ENCODE measurements at places on chromosomes 11 and 22.

DNA sequence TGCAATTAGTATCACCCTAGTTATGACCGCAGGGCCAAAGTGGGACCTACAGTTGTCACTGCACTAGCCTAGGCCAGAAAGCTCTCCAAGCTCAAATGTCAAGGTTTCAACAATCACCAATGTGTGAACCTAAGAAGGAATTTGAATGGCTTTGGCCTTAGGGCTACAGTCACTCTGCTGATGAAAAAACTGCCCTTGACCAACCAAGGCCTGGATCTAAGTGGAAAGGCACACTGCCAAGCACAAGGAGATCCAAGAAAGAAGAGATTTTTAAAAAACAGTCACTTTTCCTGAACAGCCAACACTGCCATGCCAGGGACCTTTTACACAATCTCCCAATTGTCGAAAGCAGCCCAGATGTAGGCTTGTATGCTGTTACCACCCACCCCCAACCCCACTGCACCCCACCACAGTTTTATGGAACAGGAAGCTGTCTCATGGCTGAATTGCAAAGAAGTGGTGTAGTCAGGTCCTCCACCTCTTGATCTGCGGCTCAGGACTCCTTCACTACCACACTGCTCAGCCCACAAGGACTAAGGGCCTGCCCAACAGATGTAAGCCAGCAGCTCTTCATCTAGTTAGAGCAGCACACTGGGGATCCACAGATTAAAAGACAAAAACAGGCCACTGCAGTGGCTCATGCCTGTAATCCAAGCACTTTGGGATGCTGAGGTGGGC lies 32.9 kb downstream of the SMCO4 start:
- no peak for DNase-seq

GRCh38 chr11:124762105-124762623 lies at the start of gene ESAM:
TSS of gene ESAM (minus strand) at chr11:124762290. CDS start at chr11:124762154, 136 bp downstream.
- DNase-seq, result no peak

GRCh38 chr11:44466531-44467205 lies 98.8 kb upstream of the CD82 start:
- DNase-seq, result no peak

DNA sequence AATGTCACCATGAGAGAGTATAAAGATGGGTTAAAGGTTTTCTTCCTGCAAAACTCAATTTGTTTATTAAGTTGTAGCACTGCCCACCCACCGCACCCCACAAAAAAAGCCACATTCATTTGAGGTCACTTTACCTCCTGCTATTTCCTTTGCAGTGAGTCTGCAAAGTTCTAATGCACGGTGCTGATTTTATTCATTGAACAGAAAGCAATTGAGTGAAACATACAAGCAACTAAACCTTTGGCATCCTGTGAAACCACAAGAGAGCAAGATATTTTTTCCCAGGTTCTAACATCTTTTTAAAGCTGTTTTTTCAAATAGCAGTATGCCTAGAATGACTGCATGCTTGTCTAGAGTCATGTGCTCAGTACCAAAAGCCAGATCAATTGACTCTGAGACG lies 39.0 kb downstream of the RRAS2 start:
- DNase-seq, result no peak

- no peak for DNase-seq
Observed at GRCh38 chr22:36204632-36205015, 3.0 kb upstream of the APOL4 start.

DNA sequence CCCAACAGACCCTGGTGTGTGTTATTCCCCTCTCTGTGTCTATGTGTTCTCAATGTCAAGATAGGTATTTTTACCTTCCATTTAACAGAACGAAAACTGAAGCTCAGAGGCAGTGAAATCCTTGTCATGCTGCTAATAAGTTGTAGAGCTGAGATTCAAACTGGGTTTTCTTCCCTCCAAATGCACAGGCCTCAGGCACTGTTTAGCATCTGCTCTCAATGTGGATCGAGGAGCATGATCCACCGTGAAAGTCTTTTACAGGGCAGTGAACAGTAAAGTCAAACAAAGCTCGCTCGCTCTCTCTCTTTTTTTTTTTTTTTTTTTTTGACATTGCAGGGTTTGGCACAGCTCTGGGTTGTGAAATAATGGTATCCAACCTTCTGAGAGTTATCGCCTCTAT lies 401.0 kb upstream of the SYN3 start:
- no peak for DNase-seq

DNA sequence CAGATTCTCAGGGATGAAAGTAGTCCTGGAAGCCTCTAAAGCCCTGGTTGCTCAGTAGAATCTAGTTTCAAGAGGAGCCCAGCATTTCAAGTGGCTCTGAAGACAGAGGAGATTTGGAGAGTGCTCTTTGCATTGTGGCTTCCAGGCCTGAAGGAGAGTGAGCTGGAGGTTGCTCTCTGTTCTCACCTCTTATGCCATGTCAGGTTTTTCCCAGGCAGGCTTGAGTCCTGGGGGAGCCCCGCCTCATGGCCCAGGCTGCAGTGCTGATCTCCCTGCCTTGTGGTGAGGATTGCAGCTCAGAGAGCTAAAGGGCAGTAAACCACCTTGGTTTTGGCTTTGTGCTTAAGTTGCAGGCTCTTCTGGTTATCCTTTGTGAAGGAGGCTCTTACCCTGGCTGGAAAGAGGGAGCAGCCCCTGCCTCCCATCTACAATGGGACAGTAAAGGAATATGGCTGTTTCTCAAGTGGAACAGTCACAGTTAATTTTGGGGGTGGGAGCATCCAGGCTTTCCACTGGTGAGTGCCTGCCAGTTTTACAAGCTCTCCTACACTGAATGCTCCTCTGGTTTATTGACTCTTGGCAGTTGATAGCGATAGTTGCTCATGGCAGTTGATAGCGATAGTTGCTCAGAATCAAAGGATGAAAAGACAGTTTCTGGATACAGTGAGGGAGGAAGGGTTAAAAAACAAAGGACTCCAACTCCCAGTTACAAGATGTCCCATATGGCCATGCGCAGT lies 32.6 kb downstream of the RCOR2 start:
- DNase-seq, result no peak

DNA sequence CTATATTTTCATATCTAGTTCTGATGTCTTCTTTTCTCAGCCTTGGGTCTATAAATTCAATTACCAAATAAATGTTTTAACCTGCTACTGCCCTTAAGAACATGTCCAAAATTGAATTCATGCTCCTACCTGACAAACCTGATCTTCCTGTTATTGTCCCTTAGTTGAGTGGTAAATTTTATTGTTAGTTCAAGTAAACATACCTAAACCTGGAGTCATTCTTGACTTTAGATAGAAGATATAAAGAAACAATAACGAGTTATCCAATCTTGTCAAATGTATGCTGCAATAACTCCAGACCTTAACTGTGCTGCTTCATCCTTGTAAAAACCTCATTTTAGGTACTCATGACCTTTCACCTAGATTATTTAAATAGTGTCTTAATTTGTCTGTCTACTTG lies 34.6 kb upstream of the SC5D start:
- DNase-seq, result no peak

Measured in activated T-cell treated with anti-CD3 and anti-CD28 coated beads for 4 hours (primary cell).